Hypothalamus (tissue), 51 donors: ENCODE measurements at places on chromosomes 7 and 10.

- DNase-seq: no peak
These were observed 28.7 kb downstream of the MALRD1 start for GRCh38 chr10:19077276-19077675.

DNA sequence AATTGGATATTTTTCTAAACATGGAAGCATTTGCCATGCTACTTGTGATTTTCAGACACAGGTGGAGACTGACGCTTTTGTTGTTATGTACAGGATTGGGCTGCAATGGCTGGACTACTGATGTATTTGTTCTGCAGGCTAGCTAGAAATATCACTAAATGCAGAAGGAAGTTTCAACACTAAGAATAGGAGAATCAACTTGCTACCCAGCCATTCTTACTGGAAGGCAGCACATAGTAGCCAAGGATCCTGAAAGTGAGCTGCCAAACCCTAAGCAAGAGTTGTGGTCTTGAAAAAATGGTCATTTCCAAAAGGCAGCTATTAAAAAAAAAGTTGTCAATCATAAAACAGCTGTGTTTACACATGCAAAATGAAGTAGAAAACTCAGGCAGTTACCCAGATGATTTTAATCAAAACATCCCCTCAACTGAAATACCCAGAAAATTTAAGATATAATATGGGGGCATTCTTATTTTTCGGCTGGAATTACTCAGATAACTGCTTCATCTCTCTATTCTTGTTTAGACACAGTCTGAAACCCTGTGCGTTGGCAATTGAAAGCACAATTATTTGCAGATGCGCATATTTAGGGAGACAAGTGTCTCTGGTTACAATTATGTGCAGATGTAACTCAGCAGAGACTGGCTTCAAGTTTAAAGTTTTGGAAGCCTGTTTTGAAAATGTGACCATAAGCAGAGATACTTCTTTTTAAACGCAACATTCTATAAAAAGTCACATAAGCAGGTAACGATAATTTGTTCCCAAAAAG, 31.2 kb downstream of the GFRA1 start:
- no peak for DNase-seq

DNA sequence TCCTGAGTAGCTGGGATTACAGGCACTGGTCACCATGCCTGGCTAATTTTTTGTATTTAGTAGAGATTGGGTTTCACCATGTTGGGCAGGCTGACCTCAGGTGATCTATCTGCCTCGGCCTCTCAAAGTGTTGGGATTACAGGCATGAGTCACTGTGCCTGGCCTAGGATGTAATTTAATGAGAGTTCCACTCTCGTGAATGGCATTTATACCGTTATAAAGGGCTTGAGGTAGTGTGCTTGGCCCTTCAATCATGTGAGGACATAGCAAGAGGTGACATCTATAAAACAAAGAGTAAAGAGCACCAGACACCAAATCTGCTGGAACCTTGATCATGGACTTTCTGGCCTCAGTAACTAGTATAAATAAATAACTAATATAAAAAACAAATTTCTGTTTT, 93.5 kb upstream of the PPP1R9A start:
- no peak for DNase-seq

- DNase-seq: no peak
These were observed 49.4 kb downstream of the FRMPD2 start for GRCh38 chr10:48224979-48225560.

- no peak for DNase-seq
These were observed 2.6 kb downstream of the MEST start for GRCh38 chr7:130494431-130494858.

GRCh38 chr10:42476101-42476500, 162.3 kb downstream of the ZNF33B start:
- no peak for DNase-seq

DNA sequence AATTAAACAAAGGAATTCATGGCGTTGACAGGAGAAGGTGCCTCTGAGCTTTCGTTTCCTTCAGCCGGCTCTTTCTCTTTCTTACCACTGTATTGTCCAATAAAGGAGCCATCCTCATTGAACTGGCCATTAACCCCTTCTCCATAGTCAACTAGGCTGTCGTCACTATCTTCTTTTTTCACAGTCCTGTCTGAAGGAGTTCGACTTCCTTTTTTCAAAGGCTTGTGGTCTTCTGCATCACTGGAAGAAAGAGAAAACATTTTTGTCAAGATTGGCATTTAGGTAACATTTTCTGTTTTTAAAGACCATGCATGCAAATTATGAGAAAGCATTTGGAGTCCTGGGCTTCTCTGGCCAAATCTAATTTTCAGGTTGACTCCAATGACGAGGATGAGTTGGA, 19.7 kb upstream of the LAMB4 start:
- DNase-seq: no peak

GRCh38 chr10:123294109-123294508, 139.9 kb downstream of the BUB3 start:
- no peak for DNase-seq

- DNase-seq: peak; percentile 18
These were observed 67.1 kb downstream of the OAT start for GRCh38 chr10:124351481-124352220.

- no peak for DNase-seq
These were observed 1.3 kb upstream of the UNC5B start for GRCh38 chr10:71211053-71211452.

- DNase-seq: no peak
These were observed 296.2 kb upstream of the SMIM30 start for GRCh38 chr7:113414401-113415035.

- no peak for DNase-seq
These were observed 6.7 kb downstream of the CPEB3 start for GRCh38 chr10:92284112-92284704.

- DNase-seq: no peak
These were observed 90.8 kb downstream of the JCAD start for GRCh38 chr10:29968585-29968984.

DNA sequence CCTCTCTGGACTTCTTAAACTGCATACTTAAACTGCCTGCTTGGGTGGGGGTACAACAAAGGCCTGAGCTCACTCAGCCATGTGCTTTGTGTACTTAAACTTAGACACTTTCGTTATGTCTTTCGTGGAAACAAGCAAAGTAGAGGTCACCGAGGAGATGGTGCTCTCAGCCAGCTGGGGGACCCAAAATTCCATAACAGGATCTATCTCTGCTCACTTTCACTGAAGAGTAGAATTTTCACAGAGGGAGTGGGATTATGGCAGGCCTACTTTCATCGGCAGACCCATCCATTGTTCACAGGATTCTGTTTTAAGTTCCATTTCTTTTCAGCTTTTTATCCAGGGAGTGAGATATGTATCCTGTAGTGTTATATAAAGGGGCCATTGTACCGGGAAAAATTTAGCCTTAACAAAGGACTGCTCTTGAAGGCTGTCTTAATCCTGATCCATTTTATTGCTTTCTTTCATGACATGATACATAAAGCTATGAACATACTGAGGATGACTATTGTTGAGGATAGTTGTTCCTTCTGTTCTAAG, 370.0 kb upstream of the GHITM start:
- no peak for DNase-seq

- no peak for DNase-seq
These were observed 115.1 kb downstream of the PARD3 start for GRCh38 chr10:34699904-34700517.

- no peak for DNase-seq
These were observed 5.3 kb downstream of the PAPOLB start for GRCh38 chr7:4856336-4857057.

- peak; percentile 2 for DNase-seq
These were observed 245.0 kb upstream of the SORCS1 start for GRCh38 chr10:107409522-107409921.

GRCh38 chr7:40643664-40644063, 508.9 kb downstream of the SUGCT start:
- no peak for DNase-seq

DNA sequence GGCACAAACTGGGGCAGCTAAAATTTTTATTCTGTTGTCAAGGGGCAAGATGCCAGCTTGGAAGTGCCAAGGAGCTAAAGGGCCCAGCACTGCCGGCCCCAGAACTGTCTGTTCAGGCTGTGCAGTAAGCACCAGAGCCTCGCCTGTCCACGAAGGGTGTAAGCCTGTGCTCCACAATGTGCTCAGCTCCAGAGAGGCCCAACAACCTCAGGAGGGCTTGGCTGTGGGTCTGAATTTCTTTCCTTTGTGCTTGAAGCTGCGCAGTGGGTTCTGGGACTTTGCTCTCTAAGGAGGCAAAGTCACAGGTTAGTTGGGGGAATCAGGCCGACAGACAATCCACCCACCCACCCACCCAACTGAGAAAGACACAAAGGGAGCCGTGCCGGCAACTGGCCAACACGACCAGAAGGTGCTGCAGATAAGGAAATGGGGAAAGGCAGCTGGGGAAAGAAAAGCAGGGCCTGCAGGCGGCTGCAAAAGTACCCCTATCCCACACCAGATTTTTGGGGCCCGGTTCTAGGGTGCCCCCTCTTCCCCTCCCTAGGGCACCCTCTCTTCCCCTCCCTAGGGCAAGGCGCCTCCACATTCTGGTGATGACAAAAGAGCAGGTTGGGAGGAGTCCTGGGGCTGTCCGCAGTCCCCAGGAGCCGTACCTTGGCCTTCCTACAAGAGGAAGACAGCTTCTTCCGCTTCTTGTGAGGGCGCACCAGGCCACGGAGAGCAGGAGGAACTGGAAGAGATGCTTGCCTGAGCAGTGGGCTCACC, 7.7 kb downstream of the DDX56 start:
- no peak for DNase-seq

DNA sequence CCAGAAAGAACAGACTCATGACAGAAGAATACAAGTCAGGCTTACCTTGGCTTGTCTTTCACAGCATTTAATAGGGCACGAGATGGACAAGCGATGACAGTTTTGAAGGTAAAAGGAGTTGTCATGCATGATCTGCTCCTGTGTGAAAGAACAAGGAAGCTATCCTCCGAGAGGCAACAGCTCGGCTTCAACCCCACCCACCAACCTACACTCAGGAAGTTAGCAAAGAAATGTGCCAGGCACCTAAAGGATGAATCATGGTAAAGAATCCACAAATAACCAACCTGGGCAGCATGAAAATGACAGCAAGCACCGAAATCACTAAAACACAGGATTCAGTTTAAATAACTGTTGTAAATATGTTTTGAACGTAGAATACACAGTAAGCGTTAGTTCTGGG, 700.2 kb downstream of the TYW1 start:
- DNase-seq: no peak

DNA sequence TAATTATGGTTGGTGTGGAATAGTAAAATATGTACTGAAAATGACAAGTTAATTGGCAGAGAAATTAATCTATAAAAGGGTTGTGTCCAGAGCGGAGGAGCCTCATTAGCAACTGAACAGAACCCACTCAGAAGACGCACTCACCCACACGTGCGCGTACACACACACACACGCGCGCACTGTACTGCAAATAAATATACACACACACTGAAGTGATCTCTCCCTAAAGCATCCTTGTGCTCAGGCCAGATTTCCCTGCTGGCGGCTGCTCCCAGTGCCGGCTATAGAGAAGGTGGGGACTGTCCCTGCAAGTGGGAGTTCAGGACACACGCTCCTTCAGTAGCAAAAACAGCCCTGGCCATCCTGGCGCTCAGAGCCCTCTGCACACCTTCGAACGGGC, 85.2 kb downstream of the CHST15 start:
- DNase-seq: no peak
